Activated naive CD4-positive, alpha-beta T cell (primary cell): ENCODE measurements at places on chromosomes 1 and 21.

- DNase-seq: no peak
These were observed at the start of gene PRDM16 for GRCh38 chr1:3068564-3069431. TSS of gene PRDM16 (plus strand) at chr1:3069203. CDS start at chr1:3069260, 57 bp downstream.

DNA sequence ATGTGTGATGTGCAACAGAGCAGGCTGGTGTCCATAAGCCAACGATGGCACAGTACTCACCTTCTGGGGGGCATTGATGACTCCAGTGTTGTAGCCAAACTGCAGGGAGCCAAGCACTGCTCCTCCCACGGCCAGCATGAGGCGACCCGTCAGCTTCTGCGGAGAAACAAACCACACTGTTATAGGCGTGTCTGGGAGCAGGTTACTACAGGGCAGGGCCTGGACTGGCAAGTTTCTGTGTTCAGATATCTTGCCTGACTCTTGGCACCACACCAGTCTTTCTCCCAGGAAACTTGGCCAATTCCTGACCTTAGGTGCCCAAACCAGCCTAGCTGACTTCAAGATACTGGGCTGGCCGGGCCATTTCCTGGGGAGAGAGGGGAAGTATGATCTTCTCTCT, 15.5 kb downstream of the SLC2A1 start:
- peak; percentile 13 for DNase-seq

- DNase-seq: no peak
These were observed 150.8 kb downstream of the SYF2 start for GRCh38 chr1:25081496-25081895.

GRCh38 chr1:164609089-164609488, 50.1 kb downstream of the PBX1 start:
- no peak for DNase-seq

GRCh38 chr1:151817353-151817730, 12.1 kb upstream of the LINGO4 start:
- DNase-seq: no peak
